Muscle of back (tissue), 13 donors: ENCODE measurements at places on chromosomes 2 and 18. TPM values are rescaled to one million over a fixed set of nuclear protein-coding genes. Genes with fewer than 3 reads are reported as not detected.

Gene TMEM185B
- polyA plus RNA-seq = 14.8 TPM

Gene BMP10
- polyA plus RNA-seq = not detected

Gene CDH2
- 5.9 TPM for polyA plus RNA-seq

Gene EGR4
- polyA plus RNA-seq = not detected

Gene SCN9A
- polyA plus RNA-seq = 3.2 TPM

Gene SPP2
- not detected for polyA plus RNA-seq

Gene SLC30A3
- 0.33 TPM for polyA plus RNA-seq

Gene FBXO41
- 0.17 TPM for polyA plus RNA-seq

Gene CRYBA2
- not detected for polyA plus RNA-seq

Gene NEU2
- polyA plus RNA-seq = not detected

Gene KIF3C
- 8.1 TPM for polyA plus RNA-seq

Gene DLGAP1
- polyA plus RNA-seq = 1.3 TPM

Gene FANCL
- polyA plus RNA-seq = 25.1 TPM

Gene CDC42EP3
- 21.7 TPM for polyA plus RNA-seq

Gene SOWAHC
- polyA plus RNA-seq = 7.8 TPM

Gene IL36RN
- not detected for polyA plus RNA-seq

Gene GKN2
- not detected for polyA plus RNA-seq

Gene MAP3K19
- not detected for polyA plus RNA-seq

Gene FBXO48
- 1.9 TPM for polyA plus RNA-seq

Gene RALBP1
- 39.1 TPM for polyA plus RNA-seq

Gene GREB1L
- 11.7 TPM for polyA plus RNA-seq

Gene NOSTRIN
- 9.8 TPM for polyA plus RNA-seq

Gene MAL
- polyA plus RNA-seq = 3.3 TPM

Gene ADNP2
- polyA plus RNA-seq = 12.7 TPM

Gene TANC1
- 24.1 TPM for polyA plus RNA-seq

Gene LRP1B
- polyA plus RNA-seq = 0.94 TPM

Gene GPAT2
- polyA plus RNA-seq = 7.7 TPM

Gene ST3GAL5
- 30.3 TPM for polyA plus RNA-seq

Gene LIPT1
- 9.8 TPM for polyA plus RNA-seq

Gene IL1B
- 0.59 TPM for polyA plus RNA-seq

Gene VSNL1
- 6.6 TPM for polyA plus RNA-seq

Gene GULP1
- 25.3 TPM for polyA plus RNA-seq

Gene RAPGEF4
- polyA plus RNA-seq = 4.6 TPM

Gene KHK
- polyA plus RNA-seq = 1.1 TPM
